ENCODE measurements at places on chromosomes 7 and 10.

DNA sequence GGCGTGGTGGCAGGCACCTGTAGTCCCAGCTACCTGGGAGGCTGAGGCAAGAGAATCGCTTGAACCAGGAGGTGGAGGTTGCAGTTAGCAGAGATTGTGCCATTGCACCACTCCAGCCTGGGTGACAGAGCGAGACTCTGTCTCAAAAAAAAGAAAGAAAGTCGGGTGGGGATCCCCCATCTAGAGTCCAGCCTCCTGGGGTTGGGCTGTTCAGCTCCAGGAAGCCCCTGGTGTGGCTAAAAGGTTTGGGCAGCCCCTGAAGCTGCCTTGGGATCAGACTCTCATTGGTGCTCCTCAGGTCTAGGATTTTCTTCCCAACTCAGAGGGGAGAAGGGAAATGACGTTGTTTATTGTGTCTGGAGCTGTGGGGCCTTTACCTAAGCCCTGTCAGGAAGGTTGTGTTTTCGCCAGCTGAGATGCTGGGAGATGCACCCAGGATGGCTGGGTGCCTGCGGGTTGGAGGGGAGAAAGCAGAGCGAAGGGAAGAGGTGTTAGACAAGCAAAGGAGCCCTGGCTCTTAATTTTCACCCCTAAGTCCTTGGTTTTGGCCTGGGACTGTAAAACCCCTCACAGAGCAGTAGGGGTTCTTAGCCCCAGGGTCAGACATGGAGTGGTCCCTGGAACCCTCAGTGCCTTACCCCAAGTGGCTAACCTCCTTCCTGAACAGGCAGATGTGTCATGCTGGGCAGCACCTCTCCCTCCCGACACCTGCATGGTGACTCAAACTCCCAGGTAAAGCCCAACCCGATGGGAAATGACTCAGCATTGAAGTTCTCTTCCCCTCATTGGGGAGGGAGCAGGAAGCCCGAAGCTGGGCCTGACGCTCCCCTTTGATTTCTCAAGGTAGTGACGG is 21.1 kb downstream of the PLAU start:
- DNase-seq = no peak

DNA sequence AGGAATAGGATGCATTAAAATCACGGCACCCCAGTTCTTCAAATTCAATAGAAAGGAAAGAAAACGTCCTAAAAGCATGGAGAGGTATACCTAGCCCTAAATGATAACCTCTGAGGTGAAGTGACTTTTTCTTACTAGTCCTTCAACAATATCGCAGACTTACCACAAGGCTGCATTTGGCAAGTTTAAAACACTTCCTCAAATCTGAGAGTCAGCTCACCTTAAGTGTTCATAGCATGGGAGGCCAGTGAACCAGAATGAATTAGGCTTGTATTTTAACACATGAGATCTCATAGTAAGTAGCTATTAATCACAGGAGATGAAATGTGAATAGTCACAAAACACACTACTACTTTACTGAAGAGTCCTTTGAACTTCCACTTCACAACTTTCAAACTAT is 124.2 kb downstream of the RNF32 start:
- no peak for DNase-seq

GRCh38 chr10:24496906-24497305 is 226.8 kb downstream of the ARHGAP21 start:
- DNase-seq = no peak

DNA sequence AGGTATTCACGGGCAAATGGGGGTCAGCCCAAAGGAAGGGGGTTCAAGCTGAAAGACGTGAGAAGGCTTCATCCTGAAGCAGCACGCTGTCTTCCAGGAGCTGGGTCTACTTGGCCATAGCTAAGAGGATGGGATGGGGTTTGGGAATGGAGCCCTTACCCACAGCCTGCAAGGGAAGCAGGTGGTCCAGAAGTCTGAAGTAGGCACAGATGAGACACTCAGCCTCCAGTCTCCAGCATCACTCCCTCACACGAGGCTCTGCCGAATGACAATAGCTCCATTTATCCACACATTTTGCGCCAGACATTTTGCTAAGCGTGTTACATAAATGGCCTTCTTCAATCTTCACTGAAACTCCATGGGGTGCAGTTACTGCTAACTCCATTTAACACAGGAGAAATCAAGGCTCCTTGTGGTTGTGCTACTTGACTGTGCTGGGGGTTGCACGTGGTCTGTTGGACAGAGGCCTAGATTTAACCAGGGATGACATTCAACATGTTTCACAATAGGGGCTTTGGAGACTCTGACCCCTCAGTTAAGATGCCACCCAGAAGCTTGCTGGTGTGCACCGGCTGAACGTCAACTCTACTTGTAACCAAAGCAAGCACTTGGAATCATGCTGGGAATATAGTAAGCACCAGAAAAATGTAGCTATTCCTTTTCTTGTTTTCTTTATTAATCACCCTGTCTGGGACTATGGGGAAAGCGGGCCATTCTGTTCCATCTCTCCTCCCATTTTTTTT is 85.3 kb downstream of the FAM241B start:
- DNase-seq = no peak

- DNase-seq = no peak
These were observed 41.9 kb downstream of the AP5Z1 start for GRCh38 chr7:4817178-4817901.
